ENCODE measurements at places on chromosomes 4 and X.

- DNase-seq, result no peak
These were observed 17.7 kb downstream of the HELT start for GRCh38 chr4:185036019-185036418.

DNA sequence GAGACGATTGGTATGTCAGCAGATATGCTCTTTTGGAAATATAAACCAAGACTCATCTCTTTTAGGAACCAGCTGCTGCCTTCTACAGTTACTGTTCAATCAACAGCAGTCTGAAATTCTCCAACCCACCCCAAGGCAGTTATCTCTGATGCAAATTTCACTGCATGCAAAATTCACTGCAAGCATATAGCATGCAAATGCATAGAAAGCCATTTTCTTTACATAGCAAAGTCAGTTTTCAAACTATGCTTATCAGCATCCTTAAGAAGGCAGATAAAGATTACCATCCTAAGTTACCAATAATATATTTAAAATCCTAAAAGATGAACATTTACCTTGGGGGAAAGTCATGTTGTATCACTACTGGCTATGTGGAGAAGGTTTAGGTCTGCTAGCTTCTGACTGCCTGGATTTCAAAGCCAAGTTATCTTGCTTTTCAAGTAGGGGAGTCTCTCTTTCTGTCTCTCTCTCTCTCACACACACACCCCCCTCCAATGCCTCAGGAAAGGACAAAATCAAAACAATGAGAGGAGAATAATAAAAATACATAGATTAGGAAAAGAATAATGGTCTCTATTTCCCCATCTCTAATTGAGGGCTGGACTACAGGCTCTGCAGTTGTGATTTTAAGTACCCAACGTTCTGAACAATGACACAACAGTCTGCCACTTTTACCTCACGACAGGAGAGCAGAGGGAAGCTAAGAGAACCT is 1.5 kb downstream of the NMU start:
- DNase-seq, result no peak

DNA sequence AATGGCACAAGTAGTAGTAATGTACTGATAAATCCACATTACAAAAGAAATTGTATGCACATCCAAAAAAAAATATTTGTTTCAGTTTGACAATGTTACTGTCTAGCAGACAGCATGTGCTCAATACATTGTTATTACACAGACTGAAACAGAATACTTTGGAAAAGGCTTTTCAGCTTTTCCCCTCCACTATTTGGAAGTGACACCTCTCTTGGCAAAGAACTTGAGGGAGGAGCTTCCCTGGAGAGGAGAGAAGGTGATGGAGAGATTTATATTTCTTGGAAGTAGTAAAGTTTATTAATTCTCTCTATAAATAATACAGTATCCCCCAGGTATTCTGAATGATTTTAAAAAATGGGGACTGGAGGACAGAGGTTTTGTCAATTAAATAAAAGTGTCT is 131.8 kb downstream of the SCFD2 start:
- no peak for DNase-seq

DNA sequence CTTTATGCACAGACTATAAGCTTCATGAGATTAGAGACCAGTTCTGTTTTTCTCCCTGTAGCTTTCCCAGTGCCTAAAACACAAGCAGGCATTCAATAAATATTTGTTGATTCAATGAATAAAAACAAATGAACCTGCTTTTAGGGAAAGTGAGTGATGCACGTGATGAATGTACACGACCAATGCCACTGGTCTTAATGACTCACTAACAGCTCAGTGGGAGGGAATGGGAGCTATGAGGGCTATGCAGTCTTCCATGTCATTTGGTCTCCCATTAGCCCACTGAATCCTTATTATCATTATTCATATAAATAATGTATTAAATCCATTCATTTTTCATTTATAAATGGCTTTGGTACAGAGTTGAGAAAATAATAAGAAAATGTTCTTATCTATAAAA is 247.4 kb downstream of the FBXO8 start:
- no peak for DNase-seq

DNA sequence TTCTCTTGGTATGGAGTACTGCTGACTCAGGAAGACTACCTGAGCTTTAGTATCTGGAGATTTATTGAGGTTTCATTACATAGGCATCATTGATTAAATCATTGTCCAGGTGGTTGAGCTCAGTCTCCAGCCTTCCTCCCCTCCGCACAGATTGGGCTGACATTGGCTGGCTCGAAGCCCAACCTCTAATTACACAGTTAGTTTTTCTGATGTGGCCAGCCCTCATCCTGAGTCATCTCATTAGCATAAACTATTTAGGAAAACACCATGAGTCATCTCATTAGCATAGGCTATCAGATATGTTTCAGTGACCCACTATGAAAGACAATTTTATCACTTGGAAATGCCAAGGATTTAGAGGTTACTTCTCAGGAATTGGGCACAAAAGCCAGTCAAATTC is 93.9 kb upstream of the ANKRD50 start:
- DNase-seq, result no peak

All from endothelial cell (in vitro differentiated cells).